ENCODE measurements at places on chromosomes 1 and 21. TPM values are rescaled to one million over a fixed set of nuclear protein-coding genes. Genes with fewer than 3 reads are reported as not detected.

LAD1 gene
- 35.3 TPM for total RNA-seq

DMBX1 gene
- not detected for total RNA-seq

DNA sequence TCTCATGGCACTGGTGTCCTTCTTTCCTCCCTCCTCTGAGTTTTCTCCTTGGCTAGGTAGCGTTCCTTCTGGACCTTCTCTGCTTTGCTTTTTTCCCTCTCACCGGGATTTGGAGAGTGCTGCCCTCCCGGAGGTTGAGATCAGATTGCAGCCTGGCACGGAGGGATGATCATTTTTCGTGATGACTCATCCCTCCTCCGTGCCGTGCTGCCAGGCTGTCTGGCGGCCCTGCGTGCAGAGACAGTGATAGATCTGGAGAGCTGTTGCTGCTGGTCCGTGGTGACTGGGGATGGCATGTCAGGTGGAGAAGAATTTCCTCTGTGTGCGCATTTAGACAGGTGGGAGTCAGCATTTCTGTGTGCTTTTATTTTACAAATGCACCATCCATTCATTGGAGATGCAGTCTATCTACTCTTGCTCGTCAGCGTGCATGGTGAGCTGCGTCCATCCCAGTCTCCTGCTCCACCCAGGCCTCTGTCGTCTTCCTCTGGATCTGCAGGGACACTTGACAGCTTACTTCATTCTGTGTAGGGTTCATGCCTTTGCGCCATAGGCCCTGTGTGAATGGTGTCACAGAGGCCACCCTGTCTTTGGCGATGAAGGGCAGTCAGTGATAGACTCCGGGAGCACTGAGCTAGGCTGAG, 104.4 kb downstream of the PCBP3 start:
- H3K27me3 ChIP-seq = peaks cover 9% of the 10 kb centered on the region
- peaks cover 4% of the 10 kb centered on the region for H3K36me3 ChIP-seq
- no peaks in the 10 kb centered on the region for H3K4me1 ChIP-seq
- H3K4me3 ChIP-seq = no peak overlapping the region

DNA sequence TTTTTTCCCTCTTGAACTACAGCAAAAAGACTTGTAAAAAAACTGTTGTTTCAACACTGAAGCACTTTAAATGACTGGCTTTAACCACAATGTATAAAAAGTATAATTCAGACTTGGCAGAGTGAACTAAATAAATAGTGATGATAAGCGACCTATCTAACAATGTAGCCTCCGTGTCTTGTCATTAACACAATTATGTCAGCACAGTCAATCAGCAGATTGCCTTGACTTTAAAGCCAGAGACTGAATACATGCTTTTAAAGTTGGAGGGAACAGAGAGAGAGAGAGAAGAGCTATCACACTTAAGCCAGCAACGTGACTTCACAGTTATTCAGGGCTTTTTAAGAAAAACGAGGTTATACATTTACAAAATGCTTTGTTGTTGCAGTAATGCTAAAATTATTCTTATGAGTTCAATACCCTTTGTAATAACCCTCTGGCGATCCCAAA, 378.1 kb downstream of the LMO4 start:
- H3K36me3 ChIP-seq = peaks cover 3% of the 10 kb centered on the region
- no peak overlapping the region for H3K27ac ChIP-seq
- DNase-seq = no peak
- no peaks in the 10 kb centered on the region for H3K27me3 ChIP-seq

GRCh38 chr1:59332983-59333382, 36.1 kb downstream of the FGGY start:
- H3K27me3 ChIP-seq = no peaks in the 10 kb centered on the region
- H3K4me1 ChIP-seq = no peaks in the 10 kb centered on the region
- no peaks in the 10 kb centered on the region for H3K36me3 ChIP-seq
- no peak overlapping the region for H3K4me3 ChIP-seq
- H3K27ac ChIP-seq = no peak overlapping the region

NID1 gene
- total RNA-seq = 21.0 TPM

EFHD2 gene
- total RNA-seq = 17.8 TPM

DNA sequence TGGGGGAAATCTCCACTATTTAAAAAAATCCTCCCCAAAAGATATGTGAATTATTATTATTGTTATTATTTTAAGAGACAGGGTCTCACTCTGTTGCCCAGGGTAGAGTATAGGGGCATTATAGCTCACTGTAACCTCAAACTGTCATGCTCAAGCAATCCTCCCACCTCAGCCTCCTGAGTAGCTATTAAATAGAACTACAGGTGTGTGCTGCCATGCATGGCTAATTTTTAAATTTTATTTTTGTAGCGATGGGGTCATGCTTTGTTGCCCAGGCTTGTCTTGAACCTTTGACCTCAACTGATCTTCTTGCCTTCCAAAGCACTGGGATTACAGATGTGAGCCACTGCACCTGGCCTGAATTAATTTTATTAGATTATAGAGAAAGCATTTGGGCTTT, 116.8 kb downstream of the RABGAP1L start:
- H3K27ac ChIP-seq = no peak overlapping the region
- H3K4me1 ChIP-seq = no peaks in the 10 kb centered on the region
- H3K27me3 ChIP-seq = no peaks in the 10 kb centered on the region
- H3K36me3 ChIP-seq = peaks cover 7% of the 10 kb centered on the region

Data from progenitor cell of endocrine pancreas (in vitro differentiated cells).